Activated CD8-positive, alpha-beta T cell treated with anti-CD3 and anti-CD28 coated beads for 36 hours (primary cell): ENCODE measurements at places on chromosomes 1 and 21. TPM values are rescaled to one million over a fixed set of nuclear protein-coding genes. Genes with fewer than 3 reads are reported as not detected.
A peak's percentile ranks its signal among the peaks of the same experiment; 100 is the strongest.

Gene HAPLN2
- not detected for total RNA-seq

Gene A3GALT2
- not detected for total RNA-seq

DNA sequence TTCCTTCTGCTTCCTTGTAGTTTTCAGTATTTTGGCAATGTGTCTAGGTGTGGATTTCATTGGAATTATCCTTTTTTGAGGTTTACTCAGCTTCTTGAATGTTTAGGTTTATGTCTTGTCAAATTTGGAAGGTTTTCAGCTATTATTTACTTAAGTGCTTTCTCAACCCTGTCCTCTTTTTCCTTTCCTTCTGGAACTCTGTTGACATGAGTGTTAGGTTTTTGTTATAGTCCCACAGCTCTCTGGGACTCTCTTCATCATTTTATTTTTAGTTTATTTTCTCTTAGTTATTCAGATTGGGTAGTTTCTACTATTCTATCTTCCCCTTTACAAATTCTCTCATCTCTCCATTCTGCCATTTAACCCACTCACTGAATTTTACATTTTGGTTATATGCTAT lies 63.1 kb upstream of the GPR88 start:
- DNase-seq: no peak
- no peak overlapping the region for H3K4me3 ChIP-seq
- peaks cover 9% of the 10 kb centered on the region for H3K36me3 ChIP-seq
- peak overlapping the region; percentile 48 for H3K27ac ChIP-seq
- peaks cover 19% of the 10 kb centered on the region for H3K4me1 ChIP-seq

DNA sequence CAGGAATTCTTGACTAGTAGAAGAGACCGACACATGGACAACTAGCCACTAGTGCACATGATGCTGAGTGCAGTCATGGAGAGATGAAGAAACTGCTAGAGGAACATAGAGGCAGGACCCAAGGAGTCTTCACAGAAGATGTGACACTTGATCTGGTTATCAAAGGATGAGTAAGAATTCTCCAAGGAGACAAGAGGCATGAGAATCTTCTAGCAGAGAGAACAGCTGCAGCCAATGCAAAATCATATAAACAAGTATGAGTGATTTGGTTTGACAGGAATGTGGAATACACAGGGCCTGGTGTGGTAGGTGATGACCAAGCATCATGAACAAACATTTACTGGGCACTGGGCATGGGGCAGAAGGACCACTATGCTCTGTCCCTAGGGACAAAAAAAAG lies 140.9 kb upstream of the CTTNBP2NL start:
- H3K27ac ChIP-seq: no peak overlapping the region
- H3K36me3 ChIP-seq: no peaks in the 10 kb centered on the region
- H3K4me3 ChIP-seq: no peak overlapping the region
- no peak for DNase-seq
- no peaks in the 10 kb centered on the region for H3K4me1 ChIP-seq
- H3K27me3 ChIP-seq: peaks cover 14% of the 10 kb centered on the region
